D721Med (cell line): ENCODE measurements at places on chromosomes 3 and 15.
A peak's percentile ranks its signal among the peaks of the same experiment; 100 is the strongest.

DNA sequence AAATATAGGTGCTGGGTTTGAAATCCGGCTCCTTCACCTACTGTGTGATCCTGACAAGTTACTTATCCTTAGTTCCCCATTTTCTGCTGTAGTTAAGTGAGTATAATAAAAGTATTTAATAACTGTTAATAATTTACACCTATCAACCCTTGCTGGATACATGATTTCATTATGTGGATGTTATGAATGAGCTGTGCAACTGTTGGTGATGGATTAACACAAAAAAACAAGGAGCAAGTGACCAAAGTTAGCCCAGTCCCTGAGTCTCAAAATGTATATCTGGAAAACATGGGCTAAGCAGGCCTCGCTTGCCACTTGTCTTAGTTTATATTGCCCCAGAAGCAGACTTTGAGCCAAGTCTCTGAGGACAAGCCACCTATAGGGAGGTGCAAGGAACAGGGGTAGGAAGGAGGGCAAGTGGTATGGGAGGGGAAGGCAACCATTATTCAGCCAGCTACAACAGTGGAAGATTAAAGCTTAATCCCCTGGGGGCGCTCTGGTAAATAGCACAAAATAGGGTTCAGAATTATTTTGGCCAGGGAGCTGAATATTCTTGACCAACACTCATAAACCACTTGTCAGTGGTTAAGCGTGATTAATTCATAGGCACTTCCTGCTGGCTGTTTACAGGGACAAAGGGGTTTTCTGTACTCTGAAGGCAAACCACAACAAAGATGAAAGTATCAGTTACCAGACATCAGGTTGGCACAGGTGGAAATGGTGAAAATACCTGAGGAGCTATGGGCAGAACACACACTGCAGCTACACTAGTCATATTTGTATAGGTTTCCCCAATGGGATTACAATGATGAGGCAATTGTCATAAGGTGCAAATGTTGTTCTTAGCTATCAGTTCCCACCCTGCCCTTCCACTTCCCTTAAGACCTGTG is 76.2 kb downstream of the TRIM42 start:
- no peak for DNase-seq

- no peak for DNase-seq
These were observed 6.8 kb downstream of the MFSD1 start for GRCh38 chr3:158808697-158809096.

DNA sequence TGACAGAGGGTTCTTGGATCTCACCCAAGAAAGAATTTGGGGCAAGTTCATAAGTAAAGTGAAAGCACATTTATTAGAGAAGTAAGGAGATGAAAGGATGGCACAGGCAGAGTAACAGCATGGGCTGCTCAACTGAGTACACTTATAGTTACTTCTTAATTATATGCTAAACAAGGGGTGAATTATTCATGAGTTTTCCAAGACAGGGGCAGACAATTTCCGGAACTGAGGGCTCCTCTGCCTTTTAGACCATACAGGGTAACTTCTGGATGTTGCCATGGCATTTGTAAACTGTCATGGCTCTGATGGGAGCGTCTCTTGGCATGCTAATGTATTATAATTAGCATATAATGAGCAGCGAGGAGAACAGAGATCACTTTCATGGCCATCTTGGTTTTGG is 221.2 kb upstream of the STT3B start:
- no peak for DNase-seq

DNA sequence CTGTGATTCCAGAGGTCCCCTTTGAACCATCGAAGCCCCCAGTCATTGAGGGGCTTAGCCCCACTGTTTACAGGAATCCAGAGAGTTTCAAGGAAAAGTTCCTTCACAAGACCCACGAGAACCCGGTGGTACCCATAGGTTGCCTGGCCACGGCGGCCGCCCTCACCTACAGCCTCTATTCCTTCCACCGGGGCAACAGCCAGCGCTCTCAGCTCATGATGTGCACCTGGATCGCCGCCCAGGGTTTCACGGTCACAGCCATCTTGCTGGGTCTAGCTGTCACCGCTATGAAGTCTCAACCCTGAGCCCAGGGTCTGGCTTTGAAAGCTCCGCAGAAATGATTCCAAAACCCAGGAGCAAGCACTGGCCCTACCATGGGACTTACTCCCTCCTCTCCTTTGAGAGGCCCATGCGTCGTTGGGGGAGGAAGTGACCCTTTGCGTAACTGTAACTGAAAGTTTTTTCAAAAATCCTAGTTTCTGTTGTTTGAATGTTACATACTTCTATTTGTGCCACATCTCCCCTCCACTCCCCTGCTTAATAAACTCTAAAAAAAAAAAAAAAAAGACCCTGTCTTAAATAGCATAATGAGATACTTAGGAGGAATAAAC is 85.1 kb upstream of the CSPG5 start:
- DNase-seq: no peak

DNA sequence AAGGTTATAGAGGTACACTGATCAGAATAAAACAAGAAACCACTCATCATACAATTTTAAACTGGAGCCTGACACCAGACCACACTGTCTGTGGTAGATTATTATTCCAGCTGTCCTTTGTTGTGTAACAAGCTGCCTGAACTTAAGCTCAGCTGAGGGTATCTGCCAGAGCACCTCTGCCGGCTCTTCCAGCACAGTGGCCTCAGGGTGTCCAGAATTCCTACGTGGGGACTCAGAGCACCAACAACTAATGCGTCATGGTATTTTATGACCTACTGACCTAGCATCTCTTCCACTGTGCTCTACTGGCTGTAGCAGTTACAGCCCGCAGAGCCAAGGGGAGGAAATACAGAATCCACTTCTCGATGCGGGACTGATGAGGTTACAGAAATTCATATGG is 15.6 kb upstream of the RAF1 start:
- no peak for DNase-seq

GRCh38 chr3:170864525-170865208 is 5.3 kb downstream of the RPL22L1 start:
- DNase-seq: no peak

DNA sequence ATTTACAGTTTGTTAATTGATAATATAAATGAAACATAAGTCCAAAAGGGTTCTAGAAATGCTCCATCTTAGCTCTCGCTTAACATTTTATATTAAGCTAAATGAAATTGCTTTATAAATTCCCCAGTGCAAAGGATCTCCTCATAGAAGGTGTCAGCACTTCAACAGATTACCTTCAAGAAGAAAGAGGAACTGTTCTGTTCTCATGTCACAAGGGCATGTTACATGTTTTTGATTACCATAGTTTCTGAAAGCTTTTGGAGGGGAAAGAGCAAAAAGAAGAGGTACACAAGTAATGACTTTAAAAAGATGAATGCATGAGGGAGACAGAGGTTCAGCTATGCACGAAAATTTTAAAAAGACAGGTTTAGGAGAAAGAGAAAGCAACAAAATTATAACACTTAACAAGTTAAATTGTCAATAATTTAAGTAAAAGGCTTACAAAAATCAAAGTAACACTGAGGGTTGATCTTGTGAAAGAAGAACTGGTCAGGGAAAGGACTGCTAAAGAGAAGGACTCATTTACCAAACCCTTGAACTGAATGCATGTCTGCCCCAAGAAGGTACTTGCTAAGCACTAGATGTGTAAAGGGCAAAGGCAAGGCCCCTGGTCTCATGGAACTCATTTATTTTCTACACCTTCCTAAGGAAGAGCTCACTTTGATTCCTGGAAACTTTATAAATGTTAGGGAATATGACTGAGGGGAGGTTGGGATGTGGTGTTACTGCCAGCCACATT is 45.1 kb downstream of the CCDC191 start:
- DNase-seq: no peak

GRCh38 chr15:88680241-88681001 is 41.6 kb downstream of the ISG20 start:
- no peak for DNase-seq

DNA sequence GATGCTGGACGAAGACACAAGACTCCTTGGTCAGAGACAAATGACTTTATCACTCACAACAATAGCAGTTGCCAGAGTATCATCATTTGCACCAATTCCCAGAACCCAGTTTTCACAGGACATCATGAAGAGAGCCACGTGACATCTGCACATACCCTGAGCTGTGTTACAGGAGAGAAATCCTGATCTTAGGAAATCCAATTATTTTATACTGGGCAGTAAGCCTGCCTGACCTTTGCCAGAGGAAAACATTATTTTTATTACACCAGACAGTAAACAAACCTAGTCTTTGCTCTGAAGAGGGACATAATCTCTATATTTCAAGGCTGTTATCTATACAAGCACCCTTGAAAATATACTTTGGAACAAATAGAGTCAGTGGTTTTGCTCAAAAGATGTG is 77.4 kb downstream of the ZBBX start:
- DNase-seq: no peak

DNA sequence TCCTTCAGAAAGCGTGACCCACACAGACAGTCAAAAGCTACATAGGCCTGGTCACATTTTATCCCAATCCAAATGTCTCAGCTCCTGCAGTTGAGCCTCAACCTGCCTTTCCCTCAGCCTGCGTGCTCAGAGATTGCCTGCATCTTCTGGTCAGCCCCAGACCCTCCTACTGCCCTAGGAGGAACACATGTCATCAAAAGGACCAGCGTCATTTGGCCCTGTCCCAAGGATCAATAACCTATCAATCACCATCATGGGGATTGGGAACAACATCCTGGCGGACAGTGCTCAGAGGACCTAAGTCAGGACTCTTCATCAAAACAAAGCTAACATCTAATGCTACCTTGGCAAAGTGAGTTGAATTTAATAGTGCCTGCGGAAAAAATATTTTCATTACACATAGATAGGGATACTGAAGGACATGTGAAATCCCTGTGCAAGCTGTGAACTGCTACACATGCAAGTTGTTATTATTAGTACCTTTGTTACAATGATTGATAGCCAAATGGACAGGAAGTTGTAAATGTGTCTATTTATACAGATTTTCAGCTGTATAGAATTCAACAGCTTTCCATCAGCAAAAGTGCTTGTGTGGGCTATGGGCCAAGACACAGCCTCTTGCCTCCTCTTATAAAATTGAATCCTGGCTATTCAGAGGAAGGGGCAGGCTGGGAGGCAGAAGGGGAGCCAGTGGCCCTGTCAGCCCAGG is 47.7 kb downstream of the UMPS start:
- no peak for DNase-seq

- no peak for DNase-seq
These were observed 41.0 kb downstream of the MEGF11 start for GRCh38 chr15:66212563-66212921.

DNA sequence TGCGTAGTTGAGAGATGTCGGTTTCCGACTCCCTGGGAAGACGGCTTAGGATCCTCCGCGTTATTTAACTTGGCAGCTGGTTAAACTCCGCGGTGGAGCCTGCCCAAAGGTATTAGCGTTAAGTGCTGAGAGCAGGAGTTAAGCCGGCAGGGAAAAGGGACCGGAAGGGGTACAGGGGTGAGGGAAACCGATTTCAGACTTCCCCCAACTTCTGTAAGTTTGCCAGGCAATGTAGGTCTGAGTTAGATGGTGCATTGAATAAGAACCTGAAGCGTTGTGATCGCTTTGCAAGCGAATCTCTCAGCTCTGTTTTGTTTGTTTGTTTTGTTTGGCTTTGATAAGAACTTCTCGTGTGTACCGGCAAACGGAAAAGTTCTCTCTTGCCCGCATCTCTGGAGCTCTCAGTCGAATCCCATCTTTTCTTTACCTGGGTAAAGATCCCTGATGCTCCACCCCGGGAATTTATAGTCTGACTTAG is 6.0 kb upstream of the FEZF2 start:
- no peak for DNase-seq

DNA sequence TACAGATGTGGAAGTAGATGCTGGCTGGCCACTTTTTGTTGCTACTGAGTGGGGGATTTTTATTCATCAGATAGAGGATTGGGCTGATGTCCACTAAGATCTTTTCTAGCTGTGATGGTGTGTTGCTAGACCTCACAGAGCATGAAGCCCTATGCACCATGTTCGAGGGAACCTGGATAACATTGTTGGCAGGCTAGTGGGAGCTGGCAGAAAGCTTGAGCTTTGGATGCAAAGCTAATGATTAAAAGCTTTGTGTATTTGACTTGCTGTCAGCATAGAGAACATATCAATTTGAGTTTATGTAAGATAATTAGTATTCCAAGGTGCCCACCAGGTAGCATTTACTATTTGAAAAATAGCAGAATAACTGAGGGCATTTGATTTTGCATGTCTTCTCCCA is 59.1 kb downstream of the ST6GAL1 start:
- DNase-seq: no peak

DNA sequence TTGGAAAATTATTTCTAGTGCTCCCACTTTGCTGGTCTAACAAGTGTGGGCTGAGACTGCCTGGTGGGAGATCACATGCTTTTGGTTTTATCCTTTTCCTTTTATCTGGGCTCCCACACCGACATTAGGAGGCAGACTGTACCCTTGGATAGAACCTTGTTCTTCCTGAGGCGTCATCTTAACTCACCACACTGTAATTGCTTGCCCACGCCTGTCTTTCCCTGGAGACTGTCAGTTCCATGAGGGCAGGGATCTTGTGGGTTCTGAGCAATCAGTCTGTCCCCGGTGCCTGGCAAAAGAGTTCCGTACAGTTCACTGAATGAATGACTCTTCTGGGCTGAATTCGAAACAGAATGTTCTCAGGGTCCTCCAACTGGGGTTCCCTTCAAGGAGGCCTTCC is 124.6 kb upstream of the ABHD17C start:
- no peak for DNase-seq

- no peak for DNase-seq
These were observed 10.9 kb downstream of the ZBTB47 start for GRCh38 chr3:42664438-42664803.

DNA sequence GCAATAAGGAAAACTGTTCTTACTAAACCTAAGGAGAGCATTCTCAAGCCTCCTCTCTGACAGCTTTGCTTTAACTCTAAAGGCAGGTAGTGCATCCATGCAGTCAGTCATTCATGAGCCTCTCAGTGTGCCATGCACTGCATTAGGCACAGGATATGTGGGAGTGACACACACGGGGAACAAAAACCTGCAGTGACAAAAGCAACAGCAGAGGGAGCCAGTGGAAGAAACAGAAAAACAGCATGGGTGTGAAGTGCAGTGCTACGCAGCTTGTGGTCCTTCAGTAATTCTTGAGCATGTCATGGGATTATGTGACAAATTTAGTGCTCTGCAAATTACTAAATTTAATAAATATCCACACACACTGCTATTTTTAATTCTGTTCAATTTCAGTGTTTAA is 230.7 kb downstream of the BBX start:
- DNase-seq: no peak

GRCh38 chr3:185815391-185816282 is 9.2 kb downstream of the IGF2BP2 start:
- no peak for DNase-seq

DNA sequence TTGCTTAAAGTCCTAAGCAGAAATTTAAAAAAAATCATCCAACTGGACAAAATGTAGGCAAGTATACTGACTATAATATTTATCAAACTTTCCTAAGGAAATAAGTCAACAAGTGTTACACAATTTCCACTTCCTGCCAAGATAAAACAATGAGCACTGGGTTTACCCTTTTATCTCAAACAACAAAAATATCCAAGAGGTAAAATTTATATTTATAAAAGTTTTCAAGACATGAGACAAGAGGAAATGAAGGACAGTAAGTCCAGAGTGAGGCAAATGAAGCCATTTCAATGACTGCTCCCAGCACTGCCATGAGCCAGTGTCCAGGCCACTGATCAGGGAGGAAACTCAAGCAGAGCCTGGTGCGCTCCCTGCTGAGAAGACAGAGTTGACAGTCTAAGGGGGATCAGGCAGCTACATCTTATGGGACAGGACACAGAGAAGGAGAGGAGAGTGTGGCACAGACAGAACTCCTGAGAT is 439.4 kb downstream of the RAP2B start:
- no peak for DNase-seq

GRCh38 chr15:66707310-66708082 is 5.5 kb downstream of the SMAD6 start:
- peak; percentile 88 for DNase-seq
